ENCODE measurements at places on chromosomes 1 and 21.
A peak's percentile ranks its signal among the peaks of the same experiment; 100 is the strongest.

DNA sequence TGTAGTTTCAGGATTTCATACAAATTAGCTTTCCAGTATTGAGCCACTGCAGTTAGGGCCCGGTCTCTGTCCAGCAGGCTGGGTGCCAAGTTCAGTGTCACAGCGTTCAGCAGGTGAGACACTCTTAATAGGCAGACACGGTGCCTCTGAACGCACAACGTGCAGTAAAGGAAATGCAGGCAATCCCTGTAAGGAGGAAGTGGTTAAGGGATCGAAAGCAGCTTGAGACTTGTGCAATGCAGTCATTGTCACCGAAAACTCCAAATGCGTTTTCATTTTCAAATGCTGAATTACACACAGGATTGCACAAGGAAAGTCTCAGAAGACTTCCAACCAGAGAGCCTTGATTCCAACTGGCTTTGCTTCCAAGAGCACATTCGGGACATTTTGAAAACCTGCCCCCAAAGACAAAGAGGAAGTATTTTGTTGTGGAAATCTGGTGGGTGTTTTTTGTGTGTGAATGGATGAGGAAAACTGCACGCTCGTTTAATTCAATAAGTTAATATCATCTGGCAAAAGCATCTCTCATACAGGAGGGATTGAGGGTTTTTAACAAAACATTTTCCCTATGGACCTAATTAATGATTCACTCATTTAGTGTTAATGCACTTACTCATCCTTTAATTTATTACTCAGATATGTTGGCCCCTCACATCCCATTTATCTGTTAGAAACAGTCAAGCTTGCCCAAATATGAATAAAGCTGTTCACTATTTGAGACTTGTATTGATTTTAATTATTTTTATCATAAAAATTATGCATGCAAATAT lies 61.6 kb downstream of the PTGS2 start:
- peak; percentile 42 for DNase-seq

- no peak for DNase-seq
Observed at GRCh38 chr1:156858959-156859522, at the start of gene INSRR. TSS of gene INSRR (minus strand) at chr1:156859117. CDS start at chr1:156858621, 496 bp downstream.

- DNase-seq = peak; percentile 25
Observed at GRCh38 chr1:215637041-215637573, 70.0 kb downstream of the KCTD3 start.

DNA sequence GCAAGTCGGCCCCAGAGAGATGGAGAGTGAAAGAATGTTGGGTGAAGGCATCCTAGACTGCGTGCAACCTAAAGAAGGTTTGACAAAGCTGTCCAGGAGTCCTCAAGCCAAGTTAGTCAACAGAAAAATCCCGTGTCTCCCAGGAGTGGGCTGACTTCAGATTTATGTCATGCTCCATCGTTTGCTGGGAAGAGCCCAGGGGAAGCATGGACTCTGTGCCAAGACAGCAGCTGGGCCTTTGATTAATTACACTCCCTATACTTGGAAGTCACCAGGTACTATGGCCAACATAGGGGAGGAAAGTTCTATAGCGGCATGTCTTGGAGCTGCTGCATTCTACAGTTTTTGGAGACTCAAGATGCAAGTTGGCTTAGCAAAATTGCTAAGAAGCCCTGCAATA lies 247.4 kb downstream of the KAZN start:
- DNase-seq = no peak

- DNase-seq = no peak
Observed at GRCh38 chr1:116152950-116153691, 41.9 kb downstream of the MAB21L3 start.

DNA sequence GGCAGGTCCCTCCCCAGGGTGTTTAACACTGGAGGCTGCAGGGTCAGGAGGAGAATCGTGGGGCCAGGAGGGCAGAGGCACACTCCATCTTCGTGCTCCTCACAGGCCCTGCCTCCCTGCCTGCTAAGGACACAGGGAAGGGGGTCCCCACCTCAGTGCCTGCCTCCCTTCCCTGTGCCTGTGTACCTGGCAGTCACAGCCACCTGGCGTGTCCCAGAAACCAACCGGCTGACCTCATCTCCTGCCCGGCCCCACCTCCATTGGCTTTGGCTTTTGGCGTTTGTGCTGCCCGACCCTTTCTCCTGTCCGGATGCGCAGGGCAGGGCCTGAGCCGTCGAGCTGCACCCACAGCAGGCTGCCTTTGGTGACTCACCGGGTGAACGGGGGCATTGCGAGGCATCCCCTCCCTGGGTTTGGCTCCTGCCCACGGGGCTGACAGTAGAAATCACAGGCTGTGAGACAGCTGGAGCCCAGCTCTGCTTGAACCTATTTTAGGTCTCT lies 623 bp upstream of the BGLAP start:
- peak; percentile 42 for DNase-seq

DNA sequence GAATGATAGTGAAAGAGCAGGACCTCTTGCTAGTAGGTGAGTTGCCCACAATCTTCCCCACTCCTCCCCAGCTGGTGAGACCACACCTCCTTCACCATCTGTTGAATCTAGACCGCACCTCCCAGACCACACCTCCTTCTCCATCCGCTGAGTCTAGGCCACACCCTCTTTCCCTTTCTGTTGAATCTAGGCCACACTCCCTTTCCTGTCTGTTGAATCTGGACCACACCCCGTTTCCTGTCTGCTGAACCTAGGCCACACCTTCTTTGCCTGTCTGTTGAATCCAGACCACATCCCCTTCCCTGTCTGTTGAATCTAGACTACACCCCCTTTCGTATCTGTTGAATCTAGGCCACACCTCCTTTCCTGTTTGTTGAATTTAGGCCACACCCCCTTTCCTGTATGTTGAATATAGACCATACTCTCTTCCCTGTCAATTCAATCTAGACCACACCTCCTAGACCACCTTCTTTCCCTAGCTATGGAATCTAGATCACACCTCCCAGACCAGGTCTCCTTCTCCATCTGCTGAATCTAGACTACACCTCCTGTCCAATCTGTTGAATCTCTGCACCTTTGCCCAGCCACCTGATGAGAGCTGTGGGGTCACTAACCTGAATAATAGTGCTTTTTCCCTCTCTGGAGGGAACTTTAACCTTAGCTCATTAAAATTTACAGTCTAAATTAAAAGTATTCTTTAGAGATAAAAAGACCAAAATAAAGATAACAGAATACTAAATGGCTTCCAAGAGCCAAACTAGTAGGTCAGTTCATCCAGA lies 116.3 kb downstream of the DAB1 start:
- DNase-seq = no peak

DNA sequence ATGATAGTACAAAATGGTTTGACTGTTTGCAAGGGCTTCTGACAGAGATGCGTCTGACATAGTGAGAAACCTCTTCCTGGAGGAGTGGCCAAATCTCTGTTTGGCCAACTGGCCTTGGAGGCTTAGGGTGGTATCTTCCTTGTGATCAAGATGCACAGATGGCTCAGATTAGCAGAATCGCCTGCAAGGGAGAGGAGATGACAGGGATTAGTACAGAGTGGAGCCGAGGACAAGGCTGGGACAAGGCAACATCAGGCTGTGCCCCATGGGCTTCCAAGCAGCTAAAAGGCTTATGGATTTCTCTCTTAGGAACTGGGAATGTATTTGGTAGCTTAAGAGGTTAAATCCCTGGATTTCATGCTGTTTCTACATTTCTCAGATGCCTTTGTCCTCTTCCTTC lies 379.1 kb downstream of the SIPA1L2 start:
- DNase-seq = no peak

- no peak for DNase-seq
Observed at GRCh38 chr21:27362249-27362648, 395.4 kb upstream of the ADAMTS5 start.

GRCh38 chr1:99766378-99766800 lies at the start of gene FRRS1:
TSS of gene FRRS1 (minus strand) at chr1:99766635. CDS start at chr1:99748768, 17,867 bp downstream.
- peak; percentile 53 for DNase-seq

- DNase-seq = no peak
Observed at GRCh38 chr21:33980276-33980916, 64.8 kb upstream of the ATP5PO start.

DNA sequence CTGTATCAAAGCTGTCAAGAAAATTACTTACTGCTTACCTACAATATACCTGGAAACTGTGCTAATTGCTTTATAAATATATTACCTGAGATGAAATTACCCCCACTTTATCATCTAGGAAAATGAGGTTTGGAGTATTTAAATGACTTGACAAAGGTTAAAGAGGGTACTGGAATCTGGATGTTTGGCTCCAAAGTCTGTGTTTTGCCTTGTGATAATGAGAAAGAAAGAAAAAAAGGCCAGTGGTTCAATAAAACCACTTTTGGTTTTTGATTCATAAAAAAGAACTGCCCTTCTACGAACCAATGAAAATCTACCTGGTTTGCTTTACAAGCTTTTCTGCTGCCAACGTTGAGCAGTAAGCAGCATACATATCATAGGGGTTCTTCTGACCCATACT lies 61.3 kb upstream of the MUTYH start:
- DNase-seq = no peak

DNA sequence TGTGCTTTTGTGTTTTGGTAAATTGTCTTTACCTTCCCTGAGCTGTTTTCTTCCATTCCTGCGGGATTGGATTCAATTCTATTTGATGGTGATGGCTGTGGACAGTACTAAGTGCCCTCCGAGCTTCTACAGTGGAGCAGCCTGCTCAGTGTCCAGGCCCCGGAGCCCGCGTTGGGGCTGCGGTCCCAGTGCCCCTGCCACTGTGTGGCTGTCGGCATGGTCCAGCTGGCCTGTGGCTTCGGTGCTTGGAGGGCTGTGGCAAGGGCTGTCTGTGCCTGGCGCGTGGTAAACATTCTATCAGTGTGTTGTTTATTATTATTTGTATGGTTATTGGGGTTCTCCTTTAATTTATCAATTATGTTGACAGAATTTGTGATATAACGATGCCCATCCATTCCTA lies 109.1 kb upstream of the COL6A1 start:
- DNase-seq = no peak

DNA sequence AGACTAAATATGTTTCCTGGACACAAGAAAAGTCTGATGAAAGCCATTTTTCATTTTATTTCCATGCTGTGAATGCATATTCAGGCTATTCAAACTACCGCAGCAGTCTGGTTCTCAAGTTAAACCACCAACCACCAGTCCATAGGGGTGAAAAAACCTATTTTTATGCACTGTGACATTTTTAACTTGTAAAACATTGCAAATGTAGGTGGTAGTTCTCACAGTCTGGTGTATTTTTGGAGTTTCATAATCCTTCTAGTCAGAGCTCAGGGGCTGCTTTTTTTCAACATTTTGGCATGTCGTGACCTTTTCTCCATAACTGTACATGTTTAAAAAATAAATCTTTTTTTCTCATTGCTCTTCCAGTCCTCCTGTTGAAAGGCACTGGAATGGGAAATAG lies 907.6 kb upstream of the ADGRL2 start:
- no peak for DNase-seq

DNA sequence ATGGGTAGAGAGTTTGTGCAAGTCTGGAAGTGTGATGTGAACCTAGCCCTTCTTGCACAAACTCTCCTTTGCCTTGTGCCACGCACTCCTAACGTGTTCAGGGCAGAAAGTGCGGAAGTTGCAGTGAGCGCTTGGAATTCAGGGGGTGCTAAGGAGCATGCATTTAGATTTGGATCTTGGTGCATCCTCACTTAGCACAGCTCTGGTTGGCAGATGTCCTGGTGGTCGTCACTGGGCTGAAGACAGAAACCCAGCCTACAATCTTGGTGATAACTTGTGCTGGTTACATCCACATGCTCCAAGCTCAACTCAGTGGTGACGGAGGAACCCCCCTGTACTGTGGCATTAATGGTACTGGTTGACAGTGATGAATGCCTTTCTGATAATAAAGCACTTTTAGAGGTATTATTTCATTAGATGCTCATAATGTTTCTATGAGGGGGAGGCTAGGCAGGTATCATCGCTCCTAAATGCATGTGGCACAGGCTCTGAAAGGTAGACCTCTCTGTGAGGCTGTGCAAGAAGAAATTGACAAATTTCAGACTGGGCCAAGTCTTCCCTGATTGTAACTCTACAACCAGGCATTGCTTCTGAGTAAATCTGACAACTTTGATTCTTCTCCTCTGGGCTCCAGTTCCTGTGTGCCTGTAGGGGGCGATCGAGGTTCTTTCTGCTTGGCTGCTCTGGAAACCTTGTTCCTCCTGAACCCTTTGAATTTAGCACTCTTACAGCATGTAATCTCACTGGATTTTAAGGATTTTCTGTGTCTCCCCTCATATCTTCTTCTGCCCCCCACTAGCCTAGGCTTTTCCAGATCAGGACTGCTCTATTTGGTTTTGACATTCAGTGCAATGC lies 40.6 kb downstream of the MAPKAPK2 start:
- peak; percentile 41 for DNase-seq

DNA sequence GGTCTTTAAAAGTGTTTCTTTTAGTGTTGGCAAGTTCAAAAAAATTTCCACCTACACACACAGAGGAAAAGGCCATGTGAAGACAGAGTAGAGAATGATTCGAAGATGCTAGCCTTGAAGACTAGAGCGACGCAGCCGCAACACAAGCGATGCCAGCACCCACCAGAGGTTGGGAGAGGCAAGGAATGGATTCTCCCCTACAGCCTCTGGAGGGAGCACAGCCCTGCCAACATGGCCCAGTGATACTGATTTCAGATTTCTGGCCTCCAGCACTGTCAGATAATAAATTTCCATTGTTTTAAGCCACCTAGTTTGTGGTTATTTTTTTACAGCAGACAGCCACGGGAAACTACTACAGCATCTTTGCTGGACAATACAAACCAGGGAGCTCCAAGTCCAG lies 6.9 kb upstream of the ADAR start:
- no peak for DNase-seq

DNA sequence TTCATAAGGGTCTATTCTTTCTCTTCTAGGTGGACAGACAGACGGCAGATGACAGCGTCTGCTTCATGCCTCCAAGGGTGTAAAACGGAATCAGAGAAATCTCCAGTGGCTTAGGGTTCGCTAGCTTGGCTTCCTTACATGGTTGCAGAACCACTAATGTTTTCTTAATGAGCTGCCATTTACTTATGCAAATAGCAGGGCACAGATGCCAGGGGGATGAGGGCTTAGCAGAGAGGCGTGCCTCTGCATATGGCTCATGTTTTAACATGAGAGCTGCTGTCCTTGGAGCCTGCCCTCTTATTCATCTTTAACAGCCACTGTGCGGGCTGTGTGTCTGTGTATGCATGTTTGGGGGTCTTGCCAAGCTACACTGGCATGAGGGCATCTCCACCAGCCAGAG lies 119.6 kb downstream of the IER5 start:
- DNase-seq = peak; percentile 42

GRCh38 chr1:241356187-241356518 lies 852 bp downstream of the RGS7 start:
- DNase-seq = no peak

All from fibroblast of skin of back (primary cell).